ENCODE measurements at places on chromosomes 2 and 18. TPM values are rescaled to one million over a fixed set of nuclear protein-coding genes. Genes with fewer than 3 reads are reported as not detected.

The POLR1A gene
- 16.3 TPM for total RNA-seq

The AFF3 gene
- 8.0 TPM for total RNA-seq

The ZBTB7C gene
- 2.7 TPM for total RNA-seq

DNA sequence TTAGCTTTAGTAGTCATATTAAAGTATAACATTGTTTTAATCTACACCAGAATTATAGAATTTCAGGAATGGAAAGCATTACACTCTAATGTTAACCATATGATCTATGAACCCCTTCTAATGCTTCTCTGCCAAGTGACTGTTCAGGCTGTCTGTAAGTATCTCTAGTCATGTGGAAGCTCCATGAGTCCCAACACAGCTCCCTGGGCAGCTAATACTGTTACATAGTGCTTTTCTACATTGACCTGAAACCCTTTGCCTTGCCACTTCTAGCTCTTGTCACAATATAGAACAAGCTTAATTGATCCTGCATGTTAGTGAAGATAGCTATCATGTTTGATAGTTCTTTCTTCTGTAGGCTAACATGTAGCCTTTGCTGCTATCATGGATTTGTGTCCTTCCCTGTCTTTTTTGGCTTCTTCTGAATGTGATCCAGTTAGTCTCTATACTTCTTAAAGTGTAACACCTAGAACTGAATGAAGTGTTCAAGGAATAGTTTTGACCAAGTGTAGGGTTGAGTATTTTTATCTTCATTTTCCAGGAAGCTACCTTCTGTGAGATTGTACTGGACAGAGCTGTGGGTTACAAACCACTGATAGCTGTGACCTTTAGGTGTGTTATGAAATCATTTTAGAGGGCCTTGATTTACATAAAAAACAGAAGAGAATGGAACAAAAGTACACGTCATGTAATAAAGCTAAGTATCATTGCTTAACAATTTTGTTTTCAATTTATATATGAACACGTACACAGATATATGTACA, 23.7 kb downstream of the BABAM2 start:
- no peak for DNase-seq

GRCh38 chr18:75003764-75004690, 204.9 kb downstream of the PTGR3 start:
- DNase-seq: peak; percentile 31

The NYAP2 gene
- total RNA-seq: not detected

GRCh38 chr2:145692971-145693478, 1173.1 kb upstream of the ZEB2 start:
- DNase-seq: no peak

- no peak for DNase-seq
Measured at GRCh38 chr2:182977463-182977862, 60.8 kb downstream of the NCKAP1 start.

GRCh38 chr2:152627351-152627957, 89.8 kb downstream of the PRPF40A start:
- DNase-seq: no peak

The AOX1 gene
- total RNA-seq: 3.6 TPM

The DOCK10 gene
- total RNA-seq: 1.6 TPM

DNA sequence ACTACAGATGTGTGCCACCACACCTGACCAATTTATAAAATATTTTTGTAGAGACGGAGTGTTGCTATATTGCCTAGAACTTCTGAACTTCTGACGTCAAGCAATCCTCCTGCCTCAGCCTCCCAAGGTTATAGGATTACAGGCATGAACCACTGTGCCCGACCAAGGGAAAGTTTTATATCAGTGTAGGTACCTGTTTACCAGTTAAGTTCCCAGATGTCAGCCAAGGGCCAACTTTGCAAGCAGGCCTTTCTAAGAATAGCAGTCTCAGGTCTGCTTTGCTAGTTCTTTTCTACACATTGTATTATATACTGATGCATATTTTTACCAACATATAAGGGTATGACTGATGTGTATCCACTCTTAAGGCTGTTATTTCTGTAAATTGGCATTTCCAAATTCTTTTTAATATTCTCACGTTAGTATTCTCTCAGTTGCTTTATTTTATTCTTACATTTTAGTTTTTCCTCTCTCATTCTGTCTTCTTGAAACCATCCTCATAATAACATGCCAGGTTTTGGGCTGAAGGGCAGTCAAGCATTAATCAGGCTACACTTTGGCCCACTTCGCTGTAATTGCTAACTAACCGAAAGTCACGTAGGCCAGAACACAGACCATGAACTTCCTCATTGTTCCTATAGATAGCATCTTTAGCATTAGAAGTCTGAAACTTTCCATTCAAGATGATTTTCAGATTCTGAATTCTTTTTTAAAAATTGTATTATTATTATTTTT, 25.0 kb upstream of the CXXC1 start:
- no peak for DNase-seq

GRCh38 chr2:159647667-159648066, 31.3 kb upstream of the BAZ2B start:
- DNase-seq: no peak

- no peak for DNase-seq
Measured at GRCh38 chr18:32443033-32443705, 27.5 kb downstream of the GAREM1 start.

The RNF144A gene
- total RNA-seq: 17.9 TPM

DNA sequence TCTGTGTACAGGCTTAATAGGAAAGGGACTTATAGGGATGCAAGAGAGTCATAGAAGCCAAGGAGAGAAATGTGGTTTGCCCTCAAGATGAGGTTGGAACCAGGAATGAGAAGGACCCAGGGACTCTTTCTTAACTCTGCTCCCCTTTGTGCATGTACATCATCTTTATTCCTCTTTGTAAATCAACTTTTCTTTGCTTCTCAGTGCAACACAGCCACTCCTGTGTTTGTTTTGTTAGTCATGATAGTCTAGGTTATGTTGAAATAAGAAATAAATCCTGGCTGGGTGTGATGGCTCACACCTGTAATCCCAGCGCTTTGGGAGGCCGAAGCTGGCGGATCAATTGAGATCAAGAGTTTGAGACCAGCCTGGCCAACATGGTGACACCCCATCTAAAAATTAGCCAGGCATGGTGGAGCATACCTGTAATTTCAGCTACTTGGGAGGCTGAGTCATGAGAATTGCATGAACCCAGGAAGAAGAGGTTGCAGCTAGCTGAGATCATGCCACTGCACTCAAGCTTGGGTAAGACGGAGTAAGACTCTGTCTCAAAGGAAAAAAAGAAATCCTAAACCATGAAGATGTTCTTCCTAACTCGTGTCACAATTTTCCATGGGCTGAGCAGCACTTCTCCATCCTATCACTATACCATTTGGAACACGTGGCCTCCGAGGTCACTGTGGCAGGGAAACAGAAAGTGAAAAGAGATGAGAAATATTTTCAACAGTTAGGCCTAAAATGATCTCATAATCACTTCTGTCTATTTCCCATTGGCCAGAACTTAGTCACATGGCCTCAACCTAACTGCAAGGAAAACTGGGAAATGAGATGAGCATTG, 73.0 kb upstream of the TMEM17 start:
- DNase-seq: no peak

The SPR gene
- 53.5 TPM for total RNA-seq

The LYG2 gene
- total RNA-seq: not detected

Data from left ventricle myocardium inferior (tissue), 1 donor.